ENCODE measurements at places on chromosomes 2 and 18. TPM values are rescaled to one million over a fixed set of nuclear protein-coding genes. Genes with fewer than 3 reads are reported as not detected.

The STAT4 gene
- 21.4 TPM for total RNA-seq

The OTX1 gene
- total RNA-seq, result not detected

The EGR4 gene
- total RNA-seq, result not detected

The PAX3 gene
- 0.11 TPM for total RNA-seq

The ELOA2 gene
- not detected for total RNA-seq

The CDH7 gene
- total RNA-seq, result not detected

The CGREF1 gene
- total RNA-seq, result 6.9 TPM

Data from articular chondrocyte of knee joint (primary cell).